ENCODE measurements at places on chromosomes 13 and 19.

GRCh38 chr13:66805657-66806056, 424.5 kb downstream of the PCDH9 start:
- no peak for DNase-seq

DNA sequence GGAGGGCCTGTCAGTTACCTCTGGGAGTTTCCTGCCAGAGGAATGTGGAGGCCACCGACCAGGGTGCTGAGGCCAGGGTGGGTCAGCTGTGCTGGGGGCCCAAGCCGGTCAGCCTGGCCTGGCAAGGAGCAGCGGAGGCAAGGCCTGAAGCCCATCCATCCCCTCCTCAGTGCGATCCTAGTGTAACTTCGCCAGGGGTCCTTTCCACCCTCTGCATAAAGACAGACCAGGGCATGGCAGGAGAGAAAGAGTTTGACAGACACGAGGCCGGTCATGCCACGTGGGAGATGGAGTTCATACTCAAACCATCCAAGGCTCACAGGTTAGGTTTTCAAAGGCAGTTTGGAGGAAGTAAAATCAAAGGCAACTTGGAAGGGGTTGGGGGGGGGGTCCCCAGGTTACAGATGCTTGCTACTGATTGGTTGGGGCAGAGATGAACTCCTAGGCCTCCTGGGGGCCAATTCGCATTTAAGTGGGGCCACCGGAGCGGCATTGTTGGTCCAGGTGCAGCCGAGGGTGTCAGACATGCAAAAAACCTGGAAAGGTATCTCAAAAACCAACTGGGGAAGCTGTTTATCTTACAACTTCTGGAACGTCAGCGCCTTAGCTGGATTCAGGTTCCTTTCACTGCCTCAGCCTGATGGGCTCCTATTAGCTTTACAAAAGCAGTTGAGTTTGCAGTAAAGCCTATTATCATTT, 36.8 kb upstream of the DPRX start:
- no peak for DNase-seq

- no peak for DNase-seq
Measured at GRCh38 chr13:106558527-106558926, 9.4 kb downstream of the ARGLU1 start.

GRCh38 chr13:112052213-112052612, 14.7 kb upstream of the SOX1 start:
- no peak for DNase-seq

DNA sequence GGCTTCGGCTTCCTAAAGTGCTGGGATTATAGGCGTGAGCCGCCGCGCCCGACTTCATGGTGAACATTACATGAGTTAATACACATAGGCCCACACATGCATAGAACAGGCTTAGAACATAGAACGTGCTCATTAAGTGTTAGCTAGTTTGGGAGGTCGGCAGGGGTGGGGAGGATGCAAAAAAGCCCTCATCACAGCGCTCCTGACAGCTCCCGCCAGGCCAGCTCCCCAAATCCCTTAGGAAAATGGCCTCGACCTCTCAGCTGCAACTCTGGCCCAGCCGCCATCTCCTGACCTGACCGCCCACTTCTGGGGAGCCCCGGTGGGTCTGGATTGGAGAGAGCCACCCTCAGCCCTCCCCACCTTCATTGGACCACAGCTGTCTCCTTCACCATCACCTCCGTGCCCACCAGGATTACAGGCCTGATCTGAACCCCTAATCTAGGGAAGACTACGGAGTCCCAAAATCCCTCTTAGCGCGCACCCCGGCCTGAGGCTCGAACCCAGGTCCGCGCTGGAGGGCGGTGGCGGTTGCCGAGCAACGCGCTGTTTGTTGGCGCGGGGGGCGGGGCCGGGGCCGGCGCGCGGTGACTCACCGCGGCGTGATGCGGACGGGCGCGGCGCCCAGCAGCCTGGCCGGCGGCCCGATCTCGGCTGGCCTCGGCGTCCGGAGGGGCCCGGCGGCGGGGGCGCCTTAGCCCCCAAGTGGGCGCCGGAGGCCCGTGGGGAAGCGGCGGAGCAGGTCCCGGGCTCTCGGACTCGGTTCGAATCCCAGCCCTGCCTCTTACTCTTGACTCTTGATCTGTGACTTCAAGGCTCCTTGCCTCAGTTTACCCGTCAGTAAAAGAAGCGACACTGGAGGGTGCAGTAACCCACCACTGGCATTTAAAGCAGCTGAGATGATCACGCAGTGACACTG, 26.7 kb upstream of the NANOS3 start:
- DNase-seq, result peak; percentile 38

DNA sequence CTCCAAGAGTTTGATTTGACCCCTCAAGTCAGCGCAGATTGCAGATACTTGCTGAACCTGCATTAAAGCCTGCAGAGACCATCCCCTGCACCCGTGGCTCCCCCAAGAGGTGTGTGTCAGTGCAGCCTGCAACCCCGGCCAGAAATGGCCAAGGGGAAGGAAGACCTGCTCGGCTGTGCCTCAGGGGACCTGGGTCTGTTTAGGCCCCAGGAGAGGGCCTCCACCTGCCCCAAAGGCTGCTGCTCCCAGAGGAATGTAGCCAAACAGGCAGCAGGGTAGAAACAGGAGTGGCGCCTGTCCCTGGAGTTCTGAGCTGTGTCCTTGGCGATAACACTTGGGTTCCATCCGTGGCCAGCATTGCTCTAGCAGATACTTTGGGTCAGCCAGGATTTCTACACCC, 8.0 kb downstream of the POP4 start:
- no peak for DNase-seq

DNA sequence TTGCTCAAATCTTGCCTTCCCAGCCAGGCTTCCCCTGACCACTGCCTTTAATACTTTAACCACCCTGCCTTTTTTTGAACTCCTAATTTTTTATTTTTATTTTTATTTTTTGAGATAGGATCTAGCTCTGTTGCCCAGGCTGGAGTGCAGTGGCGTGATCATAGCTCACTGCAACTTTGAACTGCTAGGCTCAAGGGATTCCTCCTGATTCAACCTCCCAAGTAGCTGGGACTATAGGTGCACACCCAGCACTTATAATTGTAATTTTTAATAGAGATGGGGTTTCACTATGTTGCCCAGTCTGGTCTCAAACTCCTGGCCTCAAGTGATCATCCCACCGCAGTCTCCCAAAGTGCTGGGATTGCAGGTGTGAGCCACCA, 21.7 kb upstream of the FBXO27 start:
- DNase-seq, result no peak

- no peak for DNase-seq
Measured at GRCh38 chr19:57377498-57378146, 12.0 kb upstream of the ZNF548 start.

- no peak for DNase-seq
Measured at GRCh38 chr19:1748873-1749341, 4.4 kb upstream of the ONECUT3 start.

DNA sequence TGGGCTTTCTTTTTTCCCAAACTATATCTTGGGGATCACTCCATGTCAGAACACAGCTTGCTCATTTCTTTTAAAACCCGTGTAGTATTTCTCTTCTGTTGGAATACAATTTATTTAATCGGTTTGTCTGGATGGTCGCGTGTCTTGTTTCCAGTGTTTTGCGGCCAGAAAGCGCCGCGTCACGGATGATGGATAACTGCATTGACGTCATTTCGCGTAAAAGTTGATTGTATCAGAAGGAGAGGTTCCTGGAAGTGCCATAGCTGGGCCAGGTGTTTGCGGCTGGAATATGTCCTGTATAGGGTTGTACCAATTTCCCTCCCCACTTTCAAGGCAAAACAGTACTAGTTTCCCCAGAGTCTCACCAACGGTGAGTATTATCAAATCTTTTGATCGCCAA, 9.7 kb downstream of the ACTL9 start:
- no peak for DNase-seq

DNA sequence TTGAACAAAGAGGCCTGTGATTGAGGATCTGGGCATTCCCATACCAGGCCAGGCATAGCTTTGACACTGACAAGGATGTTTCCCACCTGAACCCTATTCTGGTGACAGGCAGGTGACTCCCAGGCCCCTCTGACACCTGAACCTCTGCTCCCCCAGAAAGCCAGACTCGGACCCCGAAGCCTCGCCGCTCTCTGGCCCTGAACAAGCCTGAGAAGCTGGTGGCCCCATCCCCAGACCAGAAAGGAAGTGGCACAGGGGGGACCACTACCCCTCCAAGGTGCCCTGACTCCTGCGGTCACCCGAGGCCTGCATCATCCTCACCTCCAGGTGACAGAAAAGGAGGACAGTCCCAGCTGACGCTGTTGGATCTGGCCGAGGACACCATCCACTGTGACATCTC, 14.7 kb downstream of the SIX5 start:
- DNase-seq, result no peak

Measured in hippocampal formation (tissue), 2 donors.